WTC11 (cell line): ENCODE measurements at places on chromosomes 7 and 10.

GRCh38 chr7:30303312-30304039 is 19.1 kb downstream of the ZNRF2 start:
- no peak for DNase-seq

DNA sequence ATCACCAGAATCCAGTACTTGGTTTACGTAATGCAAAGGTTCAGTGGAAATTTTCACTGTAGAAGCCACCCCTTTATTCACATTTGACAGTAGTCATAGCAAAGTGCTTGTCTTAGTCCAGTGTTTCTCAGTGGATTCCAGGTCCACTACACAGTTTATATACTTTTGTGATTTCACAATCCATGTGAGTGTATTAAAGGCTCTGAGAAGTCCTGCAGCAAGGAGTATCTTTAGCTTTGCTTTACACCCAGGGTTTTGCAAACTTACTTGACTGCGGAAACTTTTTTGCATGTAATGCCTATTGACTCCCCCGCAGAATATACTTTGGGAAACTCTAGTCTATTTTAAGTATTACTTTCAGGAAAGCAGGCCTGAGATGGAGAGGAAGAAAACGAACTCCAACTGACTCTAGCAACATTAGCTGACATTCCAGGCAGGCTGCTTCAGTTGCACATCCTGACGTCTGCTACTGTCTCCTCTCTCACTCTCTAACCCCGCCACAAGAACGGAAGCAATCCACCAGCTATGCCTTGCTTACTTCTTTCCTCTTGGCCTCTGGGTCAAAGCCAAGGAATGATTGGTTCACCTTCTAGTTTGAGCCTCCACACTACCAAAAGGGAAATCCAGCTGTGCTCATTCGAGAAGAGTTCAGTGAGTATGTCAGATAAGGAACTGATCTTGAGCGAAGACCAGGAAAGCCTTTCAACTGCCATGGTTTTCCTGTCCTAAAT is 6.2 kb downstream of the PLXNA4 start:
- DNase-seq: no peak

DNA sequence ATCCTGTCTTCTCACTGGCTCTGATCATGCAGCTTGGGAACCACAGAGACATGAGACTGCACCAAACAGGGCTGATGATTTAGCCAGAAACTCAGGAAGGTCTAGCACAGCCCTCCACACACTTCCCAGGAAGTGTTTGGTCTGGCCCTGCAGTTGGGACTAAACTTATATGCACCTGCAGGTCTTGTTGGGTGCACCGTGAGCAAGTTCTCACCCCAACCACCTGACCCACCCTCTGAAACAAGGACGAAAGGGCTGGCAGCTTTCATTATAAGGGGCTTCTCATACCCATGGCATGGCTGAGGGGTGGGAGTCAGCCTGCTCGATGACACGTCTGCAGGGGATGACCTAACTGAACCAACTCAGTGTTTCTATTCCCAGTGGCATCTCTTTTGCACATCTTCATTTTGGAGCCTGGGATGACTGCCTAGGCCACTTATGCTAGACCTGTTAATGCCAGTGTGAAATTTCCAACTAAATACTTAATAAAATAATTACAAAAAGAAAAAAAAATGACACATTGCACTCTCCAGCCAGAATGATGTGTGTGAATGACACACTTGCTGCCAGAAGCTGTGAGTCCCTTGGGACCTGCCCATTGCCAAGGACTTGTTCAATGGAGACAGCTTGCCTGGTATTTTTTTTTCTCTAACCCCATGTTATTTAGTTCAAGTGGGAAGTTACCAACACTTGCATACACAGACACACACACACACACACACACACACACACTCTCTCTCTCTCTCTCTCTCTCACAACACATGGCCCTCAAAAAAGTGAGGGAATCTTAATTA is 102.6 kb downstream of the NEURL1 start:
- DNase-seq: no peak

DNA sequence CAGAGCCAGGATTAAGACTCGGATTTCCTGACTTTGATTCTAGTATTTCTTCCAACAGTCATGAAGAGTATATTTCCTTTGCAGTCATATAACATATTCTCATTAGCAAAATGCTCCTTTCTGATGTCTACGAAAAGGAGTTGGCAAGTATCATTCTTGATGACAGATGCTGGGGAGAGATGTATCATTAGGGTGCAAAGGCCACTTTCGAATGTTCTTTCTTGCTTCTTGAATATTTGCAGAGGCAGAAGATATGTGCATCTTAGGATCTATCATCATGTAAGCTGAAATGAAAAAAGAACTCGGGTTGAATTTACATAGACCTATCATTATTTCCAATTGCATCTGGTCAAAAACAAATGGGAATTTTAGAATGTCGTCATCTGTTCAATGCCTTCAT is 294.4 kb downstream of the BAMBI start:
- no peak for DNase-seq

GRCh38 chr7:30226614-30227268 is 57.7 kb upstream of the ZNRF2 start:
- DNase-seq: peak; percentile 66

DNA sequence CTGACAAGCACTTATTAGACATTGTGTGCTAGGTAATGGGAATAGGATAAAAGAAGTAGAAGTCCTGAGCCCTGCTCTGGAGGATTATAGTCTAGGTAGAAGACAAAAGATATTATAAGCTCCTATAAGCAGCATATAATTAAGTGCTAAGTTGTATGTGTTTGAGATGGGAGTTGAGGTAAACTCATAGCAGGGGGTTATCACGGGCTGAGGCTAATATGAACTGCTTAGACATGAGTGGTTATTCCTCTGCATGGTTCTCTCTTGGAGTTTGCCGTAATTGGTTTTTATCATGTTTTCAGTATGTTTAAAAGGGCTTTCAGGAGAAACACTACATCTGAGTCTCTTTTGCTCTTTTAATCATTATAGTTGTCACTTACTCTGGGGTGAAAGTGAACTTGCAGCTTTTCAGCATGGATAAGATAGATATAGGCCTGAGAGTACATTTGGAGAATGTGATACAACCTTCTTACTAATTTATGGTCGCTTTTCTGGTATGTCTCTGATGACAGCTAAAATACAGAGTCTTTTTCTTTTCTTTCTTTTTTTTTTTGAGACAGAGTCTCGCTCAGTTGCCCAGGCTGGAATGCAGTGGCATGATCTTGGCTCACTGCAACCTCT is 39.0 kb downstream of the SMNDC1 start:
- no peak for DNase-seq

DNA sequence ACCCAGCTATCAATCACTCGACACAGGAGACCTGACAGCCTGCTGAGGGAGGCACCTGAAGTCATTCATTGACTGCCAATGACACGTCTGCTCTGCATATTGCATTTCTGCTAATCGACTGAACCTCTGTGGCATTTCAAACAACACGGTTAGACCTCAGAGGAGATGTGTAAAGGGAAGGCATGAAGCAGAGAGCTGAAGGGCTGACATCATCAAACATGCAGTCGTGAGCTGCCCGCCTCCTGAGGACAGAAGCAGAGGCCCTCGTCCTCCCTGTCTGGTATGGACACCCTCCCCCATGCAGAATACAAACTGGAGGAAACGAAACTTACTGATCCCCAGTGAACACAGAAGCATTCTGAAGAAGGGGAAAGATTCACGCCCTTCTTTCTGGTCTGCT is 462.6 kb upstream of the MGMT start:
- no peak for DNase-seq

DNA sequence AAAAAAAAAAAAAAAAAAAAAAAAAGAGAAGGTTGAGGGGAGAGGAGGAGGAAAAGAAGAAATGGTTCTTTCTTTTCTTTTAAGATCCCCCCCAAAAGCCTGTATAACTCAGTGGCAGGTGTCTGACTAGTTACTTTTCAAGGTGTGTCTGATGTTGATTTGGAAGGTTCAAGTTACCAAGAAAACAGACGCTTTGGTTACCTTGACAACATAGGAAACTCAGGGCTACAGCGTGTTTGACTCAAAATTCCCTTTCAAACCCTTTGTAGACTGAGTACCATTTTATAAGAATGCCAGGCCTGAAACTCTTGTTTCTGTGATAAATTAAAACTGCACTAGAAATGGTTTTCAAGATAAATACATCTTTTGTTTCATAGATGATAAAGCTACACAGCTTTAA is 286.8 kb downstream of the SKIDA1 start:
- no peak for DNase-seq

DNA sequence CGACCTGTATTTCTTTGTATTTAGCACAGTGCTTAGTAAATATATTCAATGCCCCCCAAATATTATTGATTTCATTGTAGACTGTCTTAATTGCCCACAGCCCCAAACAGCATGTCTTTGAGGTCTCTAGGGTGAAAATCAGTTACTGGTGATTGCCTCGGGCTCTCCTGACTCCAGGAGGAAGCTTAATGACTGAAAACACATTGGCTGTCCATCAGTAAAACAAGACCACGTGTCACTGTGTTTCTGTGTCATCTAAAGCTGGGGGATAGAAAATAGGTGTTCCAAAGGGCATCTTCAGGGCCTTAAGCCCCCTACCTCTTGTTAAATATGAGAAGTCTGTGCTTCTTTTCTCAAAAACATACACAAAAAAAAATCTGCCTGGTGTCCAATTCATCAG is 67.9 kb downstream of the CACNA2D1 start:
- DNase-seq: no peak

DNA sequence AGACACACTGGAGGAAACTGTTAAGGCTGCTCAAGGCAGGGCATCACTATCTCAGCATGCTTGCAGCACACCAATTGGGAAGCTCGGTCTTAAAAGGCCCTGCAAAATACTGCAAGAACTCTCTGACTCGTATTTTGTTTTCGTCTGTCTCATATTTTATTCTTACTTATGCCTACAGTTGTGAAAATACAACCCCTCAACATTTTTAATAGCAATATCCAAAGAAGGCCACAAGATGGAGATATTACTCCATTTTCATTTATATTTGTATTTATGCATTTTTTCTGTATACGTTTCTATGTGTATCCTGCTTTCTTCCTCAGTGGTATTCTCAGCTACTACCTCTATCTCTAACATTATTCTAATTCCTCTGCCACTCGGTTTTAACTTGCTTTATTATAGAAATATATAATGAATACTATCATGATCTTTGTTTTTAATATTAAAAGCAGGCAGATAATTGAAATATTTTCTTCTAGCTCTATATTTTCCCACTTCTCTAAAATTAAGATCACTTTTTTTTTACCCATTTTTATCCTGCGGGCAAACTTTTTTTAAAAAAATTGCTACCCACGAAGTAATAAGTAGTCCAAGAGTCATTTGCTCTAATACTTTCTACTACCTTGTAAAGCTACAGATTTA is 10.0 kb downstream of the DNAJC1 start:
- no peak for DNase-seq
